Activated CD4-positive, CD25-positive, alpha-beta regulatory T cell (primary cell): ENCODE measurements at places on chromosomes 6 and 20.

- no peak for DNase-seq
These were observed 12.8 kb downstream of the STK4 start for GRCh38 chr20:44979090-44979621.

- DNase-seq = no peak
These were observed 1272.1 kb downstream of the EPHA7 start for GRCh38 chr6:92147246-92147645.

DNA sequence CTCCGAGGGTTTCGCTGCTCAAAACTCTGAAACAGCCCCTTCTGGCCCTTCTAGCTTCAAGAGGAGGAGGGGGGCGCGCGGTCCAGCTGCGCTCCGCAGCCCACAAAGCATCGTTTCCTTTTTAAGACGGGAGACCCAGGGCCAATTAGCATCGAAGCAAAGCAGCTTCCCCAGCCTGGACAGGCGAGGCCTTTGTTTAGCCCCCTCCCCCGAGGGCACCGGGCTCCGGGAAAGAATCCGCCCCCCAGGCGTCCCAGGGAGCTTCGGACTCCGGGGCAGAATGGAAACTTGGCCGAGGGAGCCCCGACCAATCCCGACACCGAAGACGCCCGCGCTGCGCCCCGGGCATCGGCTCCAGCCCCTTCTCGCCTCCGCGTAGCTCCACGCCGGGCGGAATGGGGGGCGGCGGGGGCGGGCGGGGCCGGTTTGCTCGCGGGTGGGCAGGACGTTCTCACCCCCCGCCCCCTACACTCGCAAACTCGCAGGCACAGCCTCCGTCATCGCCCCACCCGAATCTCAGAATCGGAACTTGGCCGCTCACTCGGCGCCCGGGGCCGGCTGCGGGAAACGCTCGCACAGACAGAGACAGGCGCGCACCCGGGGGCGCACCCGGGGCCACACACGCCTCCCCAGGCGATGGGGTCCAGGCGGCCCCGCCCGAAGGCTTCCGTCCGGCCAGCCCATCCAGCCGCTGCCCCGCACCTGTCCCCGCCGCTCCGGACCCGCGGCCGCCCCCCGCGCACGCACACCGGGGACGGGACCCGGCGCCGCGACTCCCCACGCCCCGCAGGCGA lies 628 bp downstream of the NKAIN4 start:
- no peak for DNase-seq

GRCh38 chr6:39053854-39054576 lies 5.4 kb downstream of the GLP1R start:
- no peak for DNase-seq
